ENCODE measurements at places on chromosomes 1 and 21.

- no peak for DNase-seq
Observed at GRCh38 chr1:9510130-9510529, 29.1 kb upstream of the SLC25A33 start.

- no peak for DNase-seq
Observed at GRCh38 chr1:246121533-246121932, 385.5 kb downstream of the SMYD3 start.

DNA sequence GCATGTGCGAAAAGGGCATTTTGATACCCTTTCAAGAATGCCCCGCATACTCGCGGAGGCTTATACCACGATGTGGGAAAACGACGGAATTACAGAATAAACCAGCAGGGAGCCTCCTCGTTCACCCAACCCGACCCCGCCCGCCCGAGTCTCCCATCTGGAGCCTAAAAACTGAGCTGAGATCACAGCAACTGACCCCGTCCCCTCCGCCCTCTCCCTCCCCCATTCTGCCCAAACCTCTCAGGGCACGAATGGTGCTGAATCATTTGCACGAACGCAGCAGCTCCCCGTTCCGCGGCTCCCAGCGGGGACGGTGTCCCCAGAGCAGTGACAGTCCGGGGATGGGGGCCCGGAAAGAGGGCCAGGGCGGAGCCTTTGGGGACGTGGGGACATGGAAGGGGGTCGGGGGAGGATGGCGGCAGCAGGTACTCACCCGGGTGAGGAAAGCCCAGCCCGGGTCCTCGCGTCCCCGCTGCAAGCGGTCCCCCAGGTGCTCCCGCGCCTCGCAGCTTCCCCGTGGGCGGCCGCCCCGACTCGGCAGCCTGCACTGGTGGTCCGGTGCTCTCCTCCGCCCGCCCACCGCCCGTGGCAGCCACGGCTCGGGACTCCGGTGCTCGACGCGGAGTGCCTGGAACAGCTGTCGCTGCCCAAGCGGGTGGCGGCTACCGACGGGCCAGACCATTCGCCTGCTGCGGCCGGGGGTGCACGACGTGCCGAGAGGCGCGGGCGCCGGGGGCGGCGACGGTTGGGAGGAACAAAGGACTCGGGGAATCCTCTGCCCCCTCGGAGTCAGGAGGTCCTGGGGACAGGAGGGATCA lies at the start of gene TTLL7:
TSS of gene TTLL7 (minus strand) at position 635 of the 818 bp plus-strand sequence. CDS start 46,921 bp downstream, outside the sequence.
- DNase-seq = peak; percentile 76

- DNase-seq = peak; percentile 11
Observed at GRCh38 chr1:214002472-214002871, 14.7 kb downstream of the PROX1 start.

DNA sequence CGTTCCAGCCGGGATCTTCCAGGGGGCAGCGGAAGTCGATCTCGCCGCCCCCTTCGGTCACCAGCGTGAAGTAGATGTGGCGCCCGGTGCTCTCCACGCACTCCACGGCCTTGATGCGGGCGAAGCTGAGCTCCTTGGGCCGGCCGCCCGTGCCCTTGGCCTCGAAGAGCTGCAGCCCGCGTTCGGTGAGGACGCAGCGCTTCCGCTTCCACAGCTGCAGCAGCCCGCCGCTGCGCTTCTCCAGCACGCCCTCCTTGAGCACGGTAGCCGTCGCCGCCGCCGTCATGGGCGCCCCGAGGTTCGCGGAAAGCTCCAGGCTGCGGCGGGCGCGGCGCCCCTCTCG lies 516 bp downstream of the PHLDA3 start:
- DNase-seq = no peak

DNA sequence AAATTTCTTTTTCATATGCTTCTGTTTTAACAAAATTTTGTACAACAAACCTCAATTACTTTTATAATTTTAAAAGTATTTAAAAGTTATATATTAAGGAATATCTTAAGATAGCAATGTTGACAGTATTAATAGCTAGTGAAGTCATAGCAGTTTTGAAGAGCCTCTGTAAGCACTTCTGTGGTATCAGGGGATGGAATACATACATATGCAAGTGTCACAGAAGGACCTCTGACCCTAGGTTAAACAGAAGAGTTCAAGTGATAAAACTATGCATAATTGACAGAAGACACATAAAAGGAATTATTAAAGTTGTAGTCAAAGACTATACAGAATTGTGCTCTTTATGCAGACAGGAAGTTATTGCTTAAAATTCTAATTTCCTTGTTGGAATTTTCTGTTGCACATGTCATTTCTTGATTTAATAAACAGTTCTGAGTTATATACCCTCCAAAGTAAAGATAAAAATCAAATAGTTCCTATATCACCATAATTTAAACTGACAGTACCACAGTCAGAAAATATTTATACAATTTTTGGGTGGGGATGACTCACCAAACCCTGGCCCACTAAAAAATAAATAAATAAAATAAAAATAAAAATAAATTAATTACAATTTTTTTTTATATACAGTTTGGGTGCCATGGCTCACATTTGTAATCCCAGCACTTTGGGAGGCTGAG lies 27.1 kb downstream of the IPP start:
- DNase-seq = peak; percentile 2

GRCh38 chr1:58964428-58964827 lies 180.6 kb upstream of the JUN start:
- no peak for DNase-seq

- no peak for DNase-seq
Observed at GRCh38 chr21:45087022-45087823, 12.8 kb downstream of the ADARB1 start.

- DNase-seq = peak; percentile 67
Observed at GRCh38 chr1:1591452-1591851, 8.5 kb downstream of the FNDC10 start.

DNA sequence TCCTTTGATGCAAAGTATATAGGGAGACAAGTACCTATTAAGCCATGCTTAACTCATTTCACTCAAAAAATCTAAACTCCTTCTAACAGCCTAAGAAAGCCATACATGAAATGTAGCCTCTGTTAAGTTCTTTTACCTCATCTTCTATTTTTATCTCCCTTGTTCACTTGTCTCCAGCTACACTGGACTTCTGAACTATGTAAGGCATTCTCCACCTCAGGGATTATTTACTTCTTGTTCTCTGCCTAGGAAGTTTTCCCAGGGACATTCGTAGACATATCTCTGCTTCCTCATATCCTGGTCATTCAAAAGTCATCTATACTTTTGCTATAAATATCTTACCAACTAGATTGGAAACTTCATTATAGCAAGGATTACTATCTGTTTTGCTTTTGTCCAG lies 96.9 kb downstream of the COP1 start:
- DNase-seq = peak; percentile 5

DNA sequence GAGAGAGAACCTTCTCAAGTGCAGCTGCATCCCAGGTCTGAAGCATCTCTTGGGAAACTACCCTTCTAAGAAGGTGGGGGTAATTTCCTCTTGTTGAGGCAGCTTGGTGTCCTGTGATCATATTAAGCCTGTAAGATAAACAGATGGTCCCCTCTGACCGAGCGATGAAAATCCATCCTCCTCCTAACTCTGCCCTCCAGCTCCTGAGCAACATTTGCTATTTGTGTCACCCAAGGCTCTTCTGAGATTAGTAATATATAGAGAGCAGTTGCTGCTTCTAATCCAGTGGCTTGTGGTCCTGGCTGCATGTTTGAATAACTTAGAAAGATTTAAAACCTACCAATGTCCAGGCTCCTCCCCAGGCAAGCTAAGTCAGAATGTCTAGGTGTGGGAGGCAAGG lies 123.7 kb downstream of the DISC1 start:
- DNase-seq = no peak

DNA sequence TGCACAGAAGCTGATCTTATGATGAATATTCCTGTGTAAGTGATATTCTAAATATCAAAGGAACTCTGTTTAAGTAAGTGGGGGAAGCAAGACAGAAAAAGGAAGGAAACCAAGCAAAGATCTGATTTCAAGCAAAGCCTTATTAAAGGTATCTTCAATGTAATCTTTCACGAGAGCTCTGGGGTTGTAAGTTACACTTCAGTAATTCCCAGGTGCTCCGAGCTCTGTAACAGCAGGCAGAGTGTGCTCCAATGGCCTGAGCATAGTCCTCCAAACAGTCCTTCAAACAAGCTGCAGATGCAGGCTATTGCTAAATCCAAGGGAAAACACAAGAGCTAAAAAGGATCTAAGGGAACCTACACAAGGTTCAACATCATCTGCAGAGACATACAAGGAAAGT lies 949.7 kb upstream of the TMPRSS15 start:
- DNase-seq = no peak

- no peak for DNase-seq
Observed at GRCh38 chr1:94093996-94094395, 27.0 kb downstream of the ABCA4 start.

DNA sequence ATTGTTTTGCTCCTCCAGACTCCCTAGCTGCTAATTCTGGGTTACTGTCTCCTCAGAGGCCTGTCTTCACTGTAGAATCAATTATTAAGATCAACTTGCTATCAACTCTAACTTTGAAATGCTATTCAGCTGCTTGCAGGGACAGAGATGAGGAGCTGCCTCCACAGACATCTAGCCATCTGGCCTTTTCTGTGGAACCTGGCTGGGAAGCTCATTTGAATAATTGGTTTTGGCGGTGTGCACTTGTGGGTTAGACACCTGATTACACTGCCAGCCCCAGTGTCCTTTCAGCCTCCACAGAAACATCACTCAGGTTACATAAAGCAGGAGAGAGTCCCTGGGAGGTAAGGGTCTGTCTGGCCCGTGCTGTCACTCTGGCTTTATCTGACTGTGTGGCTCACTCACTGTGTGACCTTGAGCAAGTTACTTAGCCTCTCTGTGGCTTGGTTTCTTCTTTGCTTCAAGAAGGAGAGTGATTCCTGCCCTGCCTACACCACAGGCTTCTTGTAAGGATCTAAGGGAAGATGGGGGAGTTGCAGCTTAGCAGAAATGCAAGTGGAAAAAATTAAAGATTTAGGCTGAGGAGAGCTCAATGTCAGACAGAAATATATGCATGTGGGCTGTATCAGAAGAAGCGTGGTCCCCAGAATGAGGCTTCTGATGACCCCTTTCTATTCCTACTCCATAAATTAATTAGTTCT lies 131.6 kb downstream of the BEND5 start:
- no peak for DNase-seq

DNA sequence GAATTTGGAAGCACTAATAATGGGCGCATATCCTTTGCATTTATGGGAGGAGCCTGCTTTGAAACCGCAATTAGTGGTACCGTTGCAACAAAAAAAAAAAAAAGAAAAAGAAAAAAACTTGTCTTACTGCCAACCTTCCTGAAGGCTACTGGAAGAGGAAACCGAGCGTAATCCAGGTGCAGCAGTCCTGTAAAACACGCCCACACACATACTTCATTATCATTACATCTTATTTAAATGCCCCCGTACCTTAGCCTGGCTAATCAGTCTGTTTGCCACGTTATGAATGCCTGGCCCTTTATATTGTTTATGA lies 686 bp upstream of the ZNF281 start:
- no peak for DNase-seq

GRCh38 chr1:204882479-204882878 lies 11.8 kb downstream of the NFASC start:
- DNase-seq = no peak

- DNase-seq = no peak
Observed at GRCh38 chr1:191913260-191913977, 244.8 kb upstream of the RGS18 start.

DNA sequence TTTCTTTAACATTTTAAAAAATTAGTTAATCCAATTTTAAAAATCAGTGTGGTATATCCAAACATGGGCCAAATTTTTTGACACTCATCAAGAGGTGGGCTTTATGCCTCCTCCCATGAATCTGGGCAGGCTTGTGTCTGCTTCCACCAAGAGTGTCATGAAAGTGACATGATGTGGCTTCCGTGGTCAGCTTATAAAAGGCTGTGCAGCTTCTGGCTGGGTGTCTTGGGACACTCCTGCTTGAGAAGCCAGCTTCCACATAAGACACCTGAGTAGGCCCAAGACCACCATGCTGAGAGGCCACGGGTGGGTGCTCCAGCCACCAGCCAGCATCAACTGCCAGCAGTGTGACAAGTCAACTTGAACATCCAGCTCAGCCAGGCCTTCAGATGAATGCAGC lies 74.3 kb upstream of the RUNX3 start:
- no peak for DNase-seq

GRCh38 chr21:25822981-25823380 lies 88.2 kb downstream of the GABPA start:
- DNase-seq = no peak

All from fibroblast of skin of right biceps (primary cell).